ENCODE measurements at places on chromosomes 1 and 21. TPM values are rescaled to one million over a fixed set of nuclear protein-coding genes. Genes with fewer than 3 reads are reported as not detected.

Gene C1QA
- total RNA-seq, result not detected

Gene GNG4
- total RNA-seq, result 7.3 TPM

- peak; percentile 1 for DNase-seq
Observed at GRCh38 chr1:209041927-209042326, 541.6 kb upstream of the CAMK1G start.

DNA sequence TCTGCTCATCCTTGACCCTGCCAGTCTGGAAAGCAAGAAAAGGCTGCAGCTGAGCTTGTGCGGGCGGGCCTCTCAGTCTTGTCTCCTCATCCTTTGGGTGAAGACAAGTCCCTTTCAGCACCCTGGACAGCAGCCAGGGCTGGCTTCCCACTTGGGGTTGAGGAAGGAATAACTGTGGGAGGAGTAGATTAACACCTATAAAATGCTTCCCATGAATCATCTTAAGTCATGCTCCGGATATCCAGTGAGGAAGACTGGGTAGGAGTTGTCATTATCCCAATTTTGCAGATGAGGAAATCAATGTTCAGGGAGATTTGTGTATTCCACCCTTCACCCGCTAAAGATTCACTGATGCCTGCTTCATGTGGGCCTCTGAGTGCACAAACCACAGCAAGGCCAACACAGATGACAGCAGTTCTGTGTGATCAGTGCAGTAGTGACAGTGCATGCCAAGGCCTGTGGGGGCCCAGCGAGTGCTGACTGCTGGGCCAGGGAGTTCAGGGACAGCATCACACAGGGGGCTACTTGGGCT lies 20.1 kb upstream of the COL16A1 start:
- DNase-seq, result peak; percentile 84

- DNase-seq, result peak; percentile 5
Observed at GRCh38 chr1:226061068-226061840, 1.3 kb upstream of the H3-3A start.

DNA sequence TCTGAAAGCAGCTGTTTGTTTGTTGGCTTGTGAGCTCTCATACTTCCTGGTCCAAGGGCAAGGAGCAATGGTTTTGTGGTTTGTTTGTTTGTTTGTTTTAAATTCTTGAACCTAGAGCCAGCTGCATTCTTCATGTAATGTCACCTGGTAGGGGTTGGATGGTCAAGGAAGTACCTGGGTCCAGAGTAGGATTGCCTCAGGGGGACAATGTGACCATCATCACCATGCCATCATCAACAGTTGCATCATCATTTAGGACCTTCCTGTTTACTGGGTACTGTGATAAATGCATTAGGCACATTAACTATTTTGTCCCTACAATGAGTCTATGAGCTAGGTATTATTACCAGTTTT lies 14.7 kb upstream of the MYOG start:
- no peak for DNase-seq

DNA sequence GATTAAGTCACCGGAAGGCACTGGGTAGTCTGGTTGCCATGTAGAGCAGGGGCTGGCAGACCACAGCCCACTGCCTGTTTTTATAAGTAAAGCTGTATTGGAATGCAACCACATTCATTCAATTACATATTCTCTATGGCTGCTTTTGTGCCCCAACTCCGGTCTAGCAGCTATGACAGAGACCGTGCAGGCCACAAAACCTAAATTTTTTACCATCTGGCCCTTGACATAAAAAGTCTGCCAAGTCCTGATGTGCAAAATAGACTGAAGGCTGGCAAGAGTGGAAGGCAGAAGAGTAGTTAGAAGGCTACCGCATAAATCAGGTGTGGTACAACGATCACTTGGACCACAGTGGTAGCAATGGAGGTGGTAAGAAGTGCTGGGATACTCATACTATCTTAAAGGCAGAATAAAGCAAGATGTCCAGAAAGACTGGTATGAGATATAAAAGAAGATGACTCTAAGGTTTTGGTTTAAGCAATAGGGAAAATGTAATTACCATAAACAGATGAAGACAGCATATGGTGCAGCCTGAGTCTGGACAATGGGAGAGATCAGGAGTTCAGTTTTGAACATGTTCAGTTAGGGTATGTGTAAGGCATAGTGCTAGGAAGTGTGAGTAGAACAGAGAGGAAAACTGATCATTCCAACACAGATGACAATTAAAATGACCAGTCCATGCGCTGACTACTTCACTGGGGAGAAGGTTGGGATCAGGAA lies 37.2 kb downstream of the EGLN1 start:
- DNase-seq, result no peak

GRCh38 chr21:34737115-34737514 lies 68.3 kb downstream of the CLIC6 start:
- DNase-seq, result no peak

DNA sequence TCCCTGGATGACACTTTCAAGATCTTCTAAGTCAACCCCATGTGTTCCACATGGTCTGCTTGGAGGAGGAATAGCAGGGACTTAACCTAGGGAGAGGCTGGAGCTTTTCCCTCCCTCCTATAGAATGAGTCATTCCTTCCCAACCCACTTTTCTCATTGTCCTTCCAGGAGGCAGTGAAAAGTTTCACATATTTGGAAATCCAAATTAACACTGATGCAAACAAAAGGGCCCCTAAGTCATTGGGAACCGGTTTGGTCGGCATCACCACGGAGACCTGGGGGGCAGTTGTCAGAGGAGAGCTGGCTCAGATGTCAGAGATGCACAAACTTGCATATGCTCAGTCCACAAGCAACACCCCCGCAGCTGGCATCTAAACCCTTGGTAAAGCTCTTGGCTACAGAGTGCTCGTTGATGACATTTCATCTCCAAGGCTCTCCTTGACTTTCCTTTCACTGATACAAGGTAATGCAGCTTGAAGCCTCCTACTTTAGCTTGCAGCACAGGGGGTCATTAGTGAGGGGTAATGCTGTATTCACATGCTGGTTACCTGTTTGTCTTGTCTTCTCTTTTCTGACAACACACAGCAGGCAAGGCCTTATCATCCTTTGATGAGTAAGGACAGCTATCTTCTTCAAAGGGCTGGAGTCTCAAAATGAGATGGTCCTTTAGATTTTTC lies 12.3 kb upstream of the LRRC8D start:
- DNase-seq, result no peak

DNA sequence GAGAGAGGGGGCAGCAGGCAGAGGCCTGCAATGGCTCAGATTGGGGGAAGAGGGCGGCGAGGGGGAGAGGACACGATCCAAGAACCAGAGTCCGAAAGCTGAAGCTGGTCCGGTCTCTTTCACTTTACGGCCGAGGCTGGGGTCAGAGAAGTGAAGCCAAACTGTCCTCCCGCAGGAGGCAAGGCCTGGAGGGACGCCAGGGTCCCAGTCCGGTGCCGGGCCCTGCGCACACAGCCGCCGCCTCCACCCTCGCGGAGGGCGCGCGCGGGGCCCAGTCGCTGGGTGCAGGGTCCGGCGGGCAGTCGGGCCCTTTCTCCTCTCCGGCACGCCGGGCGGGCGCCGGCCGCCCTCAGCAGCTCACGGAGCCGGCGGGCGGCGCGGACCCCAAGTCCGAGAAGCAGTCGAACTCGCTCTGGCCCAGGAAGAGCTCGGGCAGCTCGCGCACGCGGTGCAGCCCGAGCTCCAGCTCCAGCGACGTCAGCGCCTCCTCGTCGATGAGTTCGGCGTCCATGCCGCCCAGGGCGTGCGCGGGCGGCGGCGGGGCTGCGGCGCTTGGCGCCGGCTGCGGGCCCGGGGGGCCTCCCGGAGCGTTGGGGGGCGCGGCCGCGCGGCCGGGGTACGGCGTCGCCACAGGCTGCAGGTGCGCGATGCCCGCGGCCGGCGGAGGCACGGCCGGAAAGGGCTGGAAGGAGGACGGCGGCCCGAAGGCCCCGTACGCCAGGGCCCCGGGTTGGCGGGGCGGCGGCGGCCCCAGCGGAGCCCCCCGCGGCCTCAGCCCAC lies 749 bp downstream of the CITED4 start:
- DNase-seq, result peak; percentile 59

DNA sequence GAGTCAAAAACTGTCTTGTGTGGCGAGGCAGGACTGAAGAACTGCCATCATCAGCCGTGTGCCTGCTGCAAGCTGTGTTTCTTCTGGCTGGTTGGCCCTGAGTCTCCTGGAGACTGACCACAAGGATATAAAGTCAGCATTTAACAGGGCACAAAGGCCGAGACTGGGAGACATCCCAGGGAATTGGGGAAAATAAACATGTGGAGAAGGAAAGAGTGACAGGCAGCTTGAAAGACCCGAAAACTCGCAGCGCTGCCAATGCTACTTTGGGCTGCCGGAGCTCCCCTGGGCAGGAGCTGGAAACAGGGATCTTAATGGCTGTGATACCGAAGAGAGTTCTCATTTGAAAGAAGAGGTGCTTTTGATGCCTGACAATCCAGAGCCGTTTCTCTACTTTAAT lies 125.3 kb upstream of the HMGB4 start:
- no peak for DNase-seq
